ENCODE measurements at places on chromosomes 7 and 10. TPM values are rescaled to one million over a fixed set of nuclear protein-coding genes. Genes with fewer than 3 reads are reported as not detected.

- no peak for DNase-seq
Measured at GRCh38 chr7:68925241-68925640, 673.0 kb upstream of the AUTS2 start.

- DNase-seq, result no peak
Measured at GRCh38 chr10:104880624-104881398, 239.7 kb downstream of the SORCS3 start.

- DNase-seq, result no peak
Measured at GRCh38 chr7:69703099-69703498, 104.8 kb downstream of the AUTS2 start.

DNA sequence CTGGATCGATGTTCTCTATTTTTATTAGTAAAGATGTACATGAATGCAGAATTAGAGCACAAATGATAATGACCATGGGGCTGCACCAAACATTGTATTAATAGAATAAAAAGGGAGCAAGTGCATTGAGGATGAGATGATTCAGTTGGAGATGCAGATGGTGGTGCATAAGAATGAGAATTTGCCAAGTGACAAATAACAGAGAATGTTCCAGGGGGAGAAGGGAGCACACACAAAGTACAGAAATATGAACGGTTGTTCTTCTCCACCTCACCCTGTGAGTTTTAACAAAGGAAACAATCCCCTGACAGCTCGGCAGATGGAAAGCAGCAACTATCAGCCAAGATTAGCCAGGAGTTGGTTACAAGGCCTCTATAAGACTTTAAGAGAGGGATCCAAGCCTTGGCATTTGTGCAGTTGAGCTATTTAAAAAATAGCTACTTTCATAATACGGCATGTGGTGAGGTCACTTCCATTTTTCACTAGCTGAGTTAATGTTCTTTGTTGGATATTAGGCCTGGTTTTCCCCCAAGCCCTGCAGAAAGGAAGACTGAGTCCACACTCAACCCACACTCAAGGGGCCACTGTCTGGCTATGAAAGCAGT lies 462.5 kb downstream of the TNS3 start:
- no peak for DNase-seq

- no peak for DNase-seq
Measured at GRCh38 chr10:86287110-86287793, 79.3 kb downstream of the GRID1 start.

DNA sequence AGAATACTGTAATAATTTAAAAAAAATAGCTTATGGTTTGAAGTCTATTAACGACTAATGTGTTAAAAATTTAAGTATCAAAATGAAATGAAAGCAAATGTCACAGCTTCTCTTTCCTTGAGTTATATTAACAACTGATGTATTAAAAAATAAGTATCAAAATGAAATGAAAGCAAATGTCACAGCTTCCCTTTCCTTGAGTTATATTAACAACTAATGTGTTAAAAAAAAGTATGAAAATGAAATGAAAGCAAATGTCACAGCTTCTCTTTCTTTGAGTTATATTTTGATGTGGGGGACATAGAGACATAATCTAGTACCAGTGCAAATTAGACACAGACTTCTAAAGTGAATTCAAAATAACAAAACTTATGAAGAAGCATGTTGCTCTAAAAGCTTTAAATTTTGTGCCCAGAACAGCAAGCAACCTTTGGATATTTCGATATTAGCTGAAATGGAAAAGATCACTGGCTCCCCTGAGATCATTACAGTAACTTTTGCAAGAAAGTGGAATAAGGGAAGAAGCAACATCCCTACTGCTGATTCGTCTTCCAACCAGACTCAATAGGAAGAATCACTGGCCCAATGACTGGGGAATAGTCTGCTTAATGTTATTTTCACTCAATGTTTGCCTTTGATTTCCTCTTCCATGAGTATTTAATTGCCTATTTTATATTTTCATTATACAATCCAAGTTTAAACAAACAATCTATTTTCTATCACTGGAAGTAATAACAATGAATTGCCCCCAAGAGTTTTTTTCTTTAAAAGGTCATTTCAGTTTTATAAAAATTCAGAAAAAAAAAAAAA lies 8.0 kb downstream of the SKAP2 start:
- no peak for DNase-seq

- DNase-seq, result no peak
Measured at GRCh38 chr10:74437822-74438221, 286.8 kb downstream of the ADK start.

DNA sequence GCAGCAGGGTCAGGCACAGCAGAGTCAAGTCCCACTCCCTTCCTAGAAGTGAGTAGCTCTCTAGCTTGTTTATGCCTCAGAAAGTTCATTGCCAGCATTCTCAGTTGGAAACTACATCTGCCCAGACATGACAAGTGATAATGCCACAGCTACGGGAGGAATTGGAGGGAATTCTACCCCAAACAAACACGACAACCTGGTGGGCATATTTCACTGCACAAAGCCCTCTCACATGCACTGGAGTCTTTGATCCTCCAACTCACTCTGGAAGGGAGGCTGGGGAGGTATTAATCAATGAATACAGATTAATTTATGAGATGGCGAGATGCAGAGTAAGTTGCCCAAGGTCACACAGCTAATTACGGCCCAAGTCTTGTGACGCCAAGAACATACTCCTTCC lies 126.0 kb upstream of the MGMT start:
- DNase-seq, result no peak

DNA sequence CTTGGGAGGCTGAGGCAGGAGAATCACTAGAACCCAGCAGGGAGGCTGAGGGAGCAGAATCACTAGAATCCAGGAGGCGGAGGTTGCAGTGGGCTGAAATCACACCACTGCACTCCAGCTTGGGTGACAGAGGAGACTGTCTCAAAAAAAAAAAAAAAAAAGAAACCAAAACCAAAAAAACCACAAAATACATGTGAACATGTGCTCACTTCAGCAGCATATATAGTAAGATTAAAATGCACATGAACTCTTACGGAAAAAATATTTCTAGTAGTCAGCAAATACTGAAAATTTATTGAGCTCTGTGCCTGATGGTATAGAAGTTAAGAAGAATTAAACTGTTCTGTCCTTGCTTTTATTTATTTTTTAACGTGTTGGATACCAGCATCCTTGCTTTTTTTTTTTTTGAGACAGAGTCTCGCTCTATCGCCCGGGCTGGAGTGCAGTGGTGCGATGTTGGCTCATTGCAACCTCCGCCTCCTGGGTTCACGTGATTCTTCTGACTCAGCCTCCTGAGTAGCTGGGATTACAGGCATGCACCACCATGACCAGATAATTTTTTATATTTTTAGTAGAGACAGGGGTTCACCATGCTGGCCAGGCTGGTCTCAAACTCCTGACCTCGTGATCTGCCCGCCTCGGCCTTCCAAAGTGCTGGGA lies 9.6 kb upstream of the ZNF487 start:
- DNase-seq, result no peak

GRCh38 chr7:15687546-15688278 lies 1.2 kb upstream of the MEOX2 start:
- DNase-seq, result no peak

DNA sequence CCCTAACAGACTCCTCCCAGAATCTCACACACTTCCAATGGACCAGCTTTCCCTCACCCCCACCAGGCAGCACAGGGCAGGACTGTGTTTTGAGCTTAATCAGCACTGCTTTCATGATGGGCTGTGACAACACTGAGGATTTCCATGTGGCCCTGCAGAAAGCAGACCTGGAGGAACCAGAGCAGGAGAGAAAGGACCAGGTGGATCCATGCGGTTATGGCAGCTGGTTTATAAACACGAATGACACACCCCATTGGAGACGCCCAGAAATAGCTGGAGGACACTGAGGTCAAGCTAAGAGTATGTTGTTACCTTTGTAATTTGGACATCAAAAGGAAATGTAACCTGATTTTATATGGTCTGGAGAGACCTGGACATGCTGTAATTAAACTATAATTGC lies 31.7 kb upstream of the HERPUD2 start:
- DNase-seq, result no peak

- DNase-seq, result no peak
Measured at GRCh38 chr7:87506246-87507180, 31.0 kb upstream of the ABCB4 start.

DNA sequence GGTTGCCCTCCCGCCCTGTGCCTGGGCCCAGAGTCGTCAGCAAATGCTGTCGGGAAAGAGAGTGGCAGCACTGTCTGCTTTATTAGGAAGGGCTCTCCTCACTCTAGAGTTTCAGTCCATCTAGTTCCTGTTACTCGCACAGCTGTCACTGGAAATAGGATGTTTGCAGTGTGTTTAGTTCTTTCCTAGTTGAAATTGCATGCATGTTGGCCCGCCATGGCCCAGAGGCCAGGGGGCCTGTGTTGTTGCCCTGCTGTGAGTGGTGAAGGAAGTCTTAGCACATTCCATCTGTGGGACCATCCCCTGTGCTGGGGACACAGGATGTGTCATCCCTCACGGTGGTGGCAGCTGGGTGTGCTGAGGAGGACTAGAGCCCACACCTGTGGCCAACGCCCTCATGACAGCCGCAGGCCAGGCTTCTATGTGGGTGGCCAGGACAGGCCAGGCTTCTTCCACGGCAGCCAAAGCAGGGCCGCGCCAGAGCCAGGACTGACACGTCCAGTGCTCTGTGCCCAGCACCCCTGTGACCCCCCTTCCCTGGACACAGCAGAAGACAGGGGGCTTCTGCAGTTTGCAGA lies 45.4 kb downstream of the ZNF467 start:
- DNase-seq, result no peak

- peak; percentile 65 for DNase-seq
Measured at GRCh38 chr7:18125476-18125875, 97.8 kb upstream of the PRPS1L1 start.

DNA sequence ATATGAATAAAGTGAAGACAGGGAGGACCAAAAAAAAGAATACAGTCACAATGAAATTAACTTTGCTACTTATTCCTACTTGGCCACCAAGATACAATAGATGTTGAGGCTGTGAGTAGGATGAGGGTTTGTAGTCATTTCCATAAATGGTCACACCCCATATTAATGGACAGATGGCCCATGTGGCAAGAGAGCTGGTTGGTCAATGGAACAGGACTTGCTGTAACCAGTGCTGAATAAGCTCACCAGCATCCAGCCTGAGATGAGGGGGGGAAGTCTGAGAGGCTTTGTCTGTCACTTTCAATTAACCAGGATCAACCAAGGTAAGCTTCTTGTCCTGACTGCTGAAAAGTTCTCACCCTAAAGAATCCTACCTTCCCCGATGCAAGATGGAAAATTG lies 130.4 kb upstream of the KCNMA1 start:
- DNase-seq, result no peak

GRCh38 chr7:157437519-157438061 lies 100.8 kb downstream of the DNAJB6 start:
- no peak for DNase-seq

- no peak for DNase-seq
Measured at GRCh38 chr10:101043363-101043707, 12.3 kb downstream of the SFXN3 start.

DNA sequence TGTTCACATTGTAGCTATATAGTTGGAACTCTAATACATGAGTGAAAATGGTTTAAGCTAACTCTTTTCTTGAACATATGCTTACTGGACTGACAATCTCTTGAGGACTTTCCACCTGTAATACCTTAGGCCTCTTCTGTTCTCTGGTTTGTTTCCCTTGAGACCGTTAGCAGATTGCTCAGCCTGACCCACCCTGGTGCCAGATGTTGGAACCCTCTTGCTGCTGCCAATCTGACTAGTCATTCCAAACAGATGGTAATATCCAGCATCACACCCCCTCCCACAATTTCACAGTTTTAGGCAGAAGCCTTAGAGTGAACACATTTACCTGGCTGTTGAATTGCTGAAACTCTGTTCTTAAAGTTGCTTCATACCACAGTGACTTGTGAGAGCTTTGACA lies 18.7 kb downstream of the CALD1 start:
- DNase-seq, result no peak

DNA sequence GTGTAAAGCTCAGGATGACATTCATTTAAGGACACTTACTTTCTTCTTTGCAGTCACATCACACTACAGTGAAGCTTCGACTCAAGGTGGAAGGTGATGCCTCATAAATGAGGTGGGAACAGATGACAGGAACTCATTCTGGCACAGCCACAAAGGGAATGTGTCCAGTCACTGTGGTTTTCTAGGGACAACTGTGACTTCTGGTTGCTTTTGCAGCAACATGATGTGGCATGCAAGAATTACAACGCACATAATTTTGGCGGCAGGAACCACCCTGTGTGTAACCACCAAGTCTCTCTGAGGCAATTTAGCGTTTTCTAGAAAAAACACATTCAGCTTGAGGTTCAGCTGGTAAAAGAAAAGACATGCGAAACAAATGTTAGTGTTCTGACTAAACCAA lies 32.0 kb upstream of the FERD3L start:
- no peak for DNase-seq

GRCh38 chr10:114266521-114266920 lies 27.5 kb downstream of the VWA2 start:
- no peak for DNase-seq

DNA sequence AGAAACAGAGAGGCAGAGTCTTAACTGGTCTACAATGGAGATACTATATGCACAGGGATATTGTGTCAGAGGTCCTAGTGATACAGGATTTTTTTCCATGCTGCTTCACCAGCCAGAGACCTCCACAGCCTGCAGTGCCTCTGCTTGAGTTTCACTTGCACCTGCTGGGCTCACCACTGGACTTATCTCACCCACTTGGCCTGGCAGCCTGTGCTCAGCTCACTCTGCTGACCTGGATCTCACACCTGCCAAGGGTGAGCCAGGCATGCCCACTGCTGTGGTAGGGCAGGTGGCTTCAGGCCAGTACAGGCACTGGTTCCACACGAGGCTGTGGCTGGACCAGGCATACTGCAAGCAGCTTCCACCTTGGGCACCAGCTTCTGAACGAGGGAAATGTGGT lies 36.6 kb downstream of the PNLIPRP3 start:
- no peak for DNase-seq

DNA sequence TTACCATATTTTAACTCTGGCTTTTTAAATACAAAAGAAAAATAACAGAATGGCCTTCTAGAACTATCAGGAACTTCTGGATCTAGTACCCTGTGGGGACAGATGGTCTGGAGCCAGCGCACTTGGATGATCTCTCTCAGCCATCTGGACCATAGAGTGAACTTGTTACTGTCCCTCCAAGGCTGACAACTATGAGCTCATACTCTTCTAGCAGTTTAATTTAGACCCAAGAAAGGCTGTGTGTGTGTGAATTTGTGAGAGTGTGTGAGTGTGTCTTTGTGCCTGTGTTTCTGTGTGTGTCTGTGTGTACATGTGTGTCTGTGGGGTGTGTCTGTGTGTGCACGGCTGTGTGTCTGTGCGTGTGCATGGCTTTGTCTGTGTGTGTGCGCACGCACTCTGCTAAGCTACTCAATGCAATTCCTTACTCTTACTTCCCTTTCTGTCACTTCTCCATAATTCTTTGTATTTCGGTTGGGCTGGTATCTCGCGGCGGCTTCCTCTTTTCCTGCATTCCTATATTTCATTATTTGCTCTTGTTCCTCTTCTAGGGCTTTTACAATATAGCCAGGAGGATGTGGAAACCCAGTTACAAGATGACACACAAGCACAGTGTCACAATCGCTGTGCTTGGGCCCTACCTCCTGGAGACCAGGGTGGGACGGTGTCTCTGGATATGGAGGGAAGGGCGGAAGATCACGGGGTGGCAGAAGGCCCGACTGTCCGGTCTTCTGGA lies 51.9 kb downstream of the IKZF1 start:
- no peak for DNase-seq

GRCh38 chr7:110918949-110919548 lies 171.9 kb upstream of the LRRN3 start:
- no peak for DNase-seq

Gene RAPGEF5
- 38.1 TPM for polyA plus RNA-seq

Gene NOD1
- 8.1 TPM for polyA plus RNA-seq

Gene GPR37
- polyA plus RNA-seq, result 1.3 TPM

Gene FAM25A
- polyA plus RNA-seq, result not detected

Gene TMEM236
- 0.19 TPM for polyA plus RNA-seq

Gene CYP26C1
- 0.04 TPM for polyA plus RNA-seq

Gene RNF148
- 0.21 TPM for polyA plus RNA-seq

Gene RGS10
- 36.3 TPM for polyA plus RNA-seq

All from right renal cortex interstitium (tissue), 3 donors.